Activated T-cell treated with anti-CD3 and anti-CD28 coated beads, Interleukin-2, amount 50 U/mL, for 48 hours (primary cell): ENCODE measurements at places on chromosomes 16 and 17.

- DNase-seq: no peak
These were observed 198.6 kb downstream of the AATF start for GRCh38 chr17:37147301-37147812.

- DNase-seq: no peak
These were observed 10.9 kb downstream of the ZACN start for GRCh38 chr17:76089680-76090516.

- DNase-seq: no peak
These were observed 98.3 kb upstream of the GOT2 start for GRCh38 chr16:58832386-58832895.

GRCh38 chr16:58639230-58639629 lies 9.6 kb upstream of the CNOT1 start:
- DNase-seq: no peak

DNA sequence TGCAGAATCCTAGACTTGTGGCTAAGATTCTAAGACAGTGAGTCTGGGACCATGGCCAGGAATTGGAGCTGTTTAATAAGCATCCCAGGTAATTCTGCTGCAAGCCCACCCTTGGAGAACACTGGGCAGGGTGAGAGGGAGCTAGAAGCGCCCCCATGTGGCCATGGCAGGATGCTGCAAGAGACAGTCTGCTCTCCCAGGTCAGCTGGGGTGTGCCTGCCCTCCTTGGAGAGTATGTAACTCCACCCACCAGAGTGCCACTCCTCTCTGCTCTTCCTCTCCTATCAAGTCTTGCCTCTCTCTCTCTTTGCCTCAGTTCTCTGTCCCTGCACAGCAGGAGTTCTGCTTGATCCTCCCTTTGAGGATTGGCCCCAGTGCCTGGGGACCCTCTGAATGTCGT lies 14.9 kb downstream of the RCVRN start:
- peak; percentile 19 for DNase-seq

DNA sequence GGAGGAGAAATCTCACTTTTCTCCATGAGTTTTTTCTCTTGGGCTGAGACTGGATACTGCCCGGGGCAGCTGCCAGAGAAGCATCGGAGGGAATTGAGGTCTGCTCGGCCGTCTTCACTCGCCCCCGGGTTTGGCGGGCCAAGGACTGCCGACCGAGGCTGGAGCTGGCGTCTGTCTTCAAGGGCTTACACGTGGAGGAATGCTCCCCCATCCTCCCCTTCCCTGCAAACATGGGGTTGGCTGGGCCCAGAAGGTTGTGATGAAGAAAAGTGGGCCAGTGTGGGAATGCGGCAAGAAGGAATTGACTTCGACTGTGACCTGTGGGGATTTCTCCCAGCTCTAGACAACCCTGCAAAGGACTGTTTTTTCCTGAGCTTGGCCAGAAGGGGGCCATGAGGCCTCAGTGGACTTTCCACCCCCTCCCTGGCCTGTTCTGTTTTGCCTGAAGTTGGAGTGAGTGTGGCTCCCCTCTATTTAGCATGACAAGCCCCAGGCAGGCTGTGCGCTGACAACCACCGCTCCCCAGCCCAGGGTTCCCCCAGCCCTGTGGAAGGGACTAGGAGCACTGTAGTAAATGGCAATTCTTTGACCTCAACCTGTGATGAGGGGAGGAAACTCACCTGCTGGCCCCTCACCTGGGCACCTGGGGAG lies 19.1 kb downstream of the NGFR start:
- no peak for DNase-seq

GRCh38 chr16:82150549-82150948 lies 19.5 kb downstream of the MPHOSPH6 start:
- no peak for DNase-seq

DNA sequence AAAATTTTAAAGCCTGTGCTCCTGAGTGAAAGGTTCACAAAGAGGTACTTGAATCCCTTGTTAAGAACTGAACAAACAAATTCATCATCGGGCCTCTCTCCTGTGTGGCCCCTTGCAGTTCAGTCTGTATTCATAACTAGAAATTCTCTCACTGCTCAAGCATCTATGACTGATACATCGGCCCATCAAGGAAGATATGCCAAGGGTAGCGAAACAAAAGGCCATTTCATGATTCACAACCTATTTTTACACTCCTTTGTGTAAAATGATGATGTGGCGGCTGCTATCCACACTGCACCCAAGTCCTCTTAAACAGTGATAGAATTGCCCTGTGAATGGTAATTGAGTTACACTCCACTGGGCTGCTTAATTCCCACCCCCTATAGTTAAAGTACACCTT lies 204.6 kb downstream of the STX8 start:
- DNase-seq: no peak

GRCh38 chr16:57997176-57997527 lies 3.3 kb downstream of the ZNF319 start:
- no peak for DNase-seq

- DNase-seq: no peak
These were observed 12.1 kb downstream of the THRA start for GRCh38 chr17:40074871-40075200.

- DNase-seq: no peak
These were observed 31.2 kb downstream of the LYRM9 start for GRCh38 chr17:27862004-27862403.

DNA sequence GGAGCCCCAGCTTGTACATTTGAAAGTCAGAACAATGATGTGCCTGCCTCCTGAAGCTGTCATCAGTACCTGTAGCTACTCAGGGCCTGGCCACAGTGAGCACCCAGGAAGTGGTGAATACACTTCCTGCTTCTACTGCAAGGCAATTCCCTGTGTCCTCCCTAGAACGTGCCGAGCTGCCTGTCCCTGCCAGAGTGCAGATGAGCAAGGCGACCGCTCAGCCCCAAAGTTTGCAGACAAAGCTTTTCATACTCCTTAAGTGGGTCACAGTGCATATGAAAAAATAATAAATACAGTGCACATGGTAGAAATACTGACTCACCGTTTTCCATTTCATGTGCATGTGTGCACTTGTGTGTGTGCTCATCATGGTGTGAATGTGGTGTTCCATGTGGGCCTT lies 77.3 kb downstream of the MPRIP start:
- DNase-seq: peak; percentile 77

DNA sequence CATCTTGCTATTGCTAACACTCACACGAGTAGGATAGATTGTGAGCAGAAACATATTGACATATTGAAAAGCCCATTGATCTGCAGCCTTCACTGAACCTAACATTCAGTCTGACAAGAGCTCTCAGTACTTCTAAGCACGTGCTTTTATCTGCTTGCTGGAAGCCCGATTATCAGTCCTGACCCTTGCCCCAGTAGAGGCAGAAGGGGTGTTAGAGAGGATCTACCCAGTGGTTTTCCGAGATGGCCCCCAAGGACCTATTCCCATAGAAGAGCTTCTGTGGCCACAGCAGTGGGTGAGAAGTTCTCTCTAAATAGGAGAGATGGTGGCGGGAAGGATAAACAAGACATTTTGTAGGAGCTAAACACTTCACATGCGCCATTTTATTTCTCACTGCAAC lies 290.9 kb upstream of the MAF start:
- DNase-seq: no peak

DNA sequence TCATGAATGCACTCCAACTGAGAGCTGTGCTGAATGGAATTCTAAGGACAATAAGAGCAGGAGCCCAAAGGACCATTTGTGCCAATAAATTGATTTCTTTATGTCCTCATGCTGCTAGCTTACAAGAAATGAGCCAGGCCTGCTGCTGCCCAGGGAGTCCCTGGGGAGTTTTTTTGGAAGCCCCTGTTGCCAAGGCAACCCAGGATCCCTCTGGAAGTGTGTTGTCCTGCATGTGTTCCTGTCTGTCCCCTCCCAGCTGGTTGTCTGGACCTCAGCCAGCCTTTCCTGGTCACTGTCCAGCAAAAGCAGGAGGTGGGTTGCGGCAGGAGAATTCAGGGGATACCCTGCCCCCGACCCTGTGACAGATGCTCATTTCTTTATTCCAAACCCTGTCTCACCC lies 51.0 kb upstream of the GPRC5B start:
- no peak for DNase-seq

GRCh38 chr17:19301973-19302372 lies 60.5 kb downstream of the B9D1 start:
- DNase-seq: no peak

- no peak for DNase-seq
These were observed 147.9 kb downstream of the STXBP4 start for GRCh38 chr17:55116440-55116914.
